NCI-H526 (cell line): ENCODE measurements at places on chromosomes 11 and 22.

DNA sequence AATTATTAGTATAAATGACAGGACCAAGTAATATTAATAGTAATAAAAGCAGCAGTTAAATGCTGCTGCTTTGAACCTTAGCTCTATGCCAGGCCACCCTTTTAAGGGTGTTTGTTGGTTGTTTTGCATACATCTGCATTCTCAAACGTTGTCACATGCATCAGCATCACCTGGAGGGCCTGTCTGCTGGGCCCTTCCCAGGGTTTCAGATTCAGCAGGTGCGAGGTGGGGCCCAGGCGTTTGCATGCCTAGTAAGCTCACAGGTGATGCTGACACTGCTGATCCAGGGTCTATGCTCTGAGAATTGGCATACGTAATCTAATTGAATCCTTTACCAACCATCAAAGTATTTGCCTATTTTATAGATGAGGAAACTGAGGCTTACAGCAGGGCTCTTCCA, 246.5 kb downstream of the CADM1 start:
- DNase-seq, result peak; percentile 100

- no peak for DNase-seq
These were observed 97.9 kb upstream of the CD44 start for GRCh38 chr11:35041070-35041554.

DNA sequence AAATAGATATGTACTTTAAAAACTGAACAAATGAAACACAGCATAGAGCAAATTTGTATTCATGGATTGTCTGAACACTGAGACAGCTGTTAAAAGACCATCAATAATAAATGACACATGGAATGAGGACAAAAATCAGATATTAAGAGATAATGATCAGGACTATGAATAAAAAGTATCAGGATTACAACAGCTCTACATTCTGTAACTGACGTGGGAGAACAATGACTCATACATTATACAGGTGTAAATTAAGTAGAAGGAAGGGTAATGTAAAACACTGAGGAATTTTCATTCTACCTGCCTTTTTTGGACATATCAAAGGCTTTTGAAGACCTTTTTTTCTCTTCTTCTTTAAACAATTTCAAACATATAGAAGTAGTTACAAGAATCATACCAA, 310.9 kb upstream of the ANO3 start:
- DNase-seq, result no peak

- no peak for DNase-seq
These were observed 27.2 kb downstream of the TTC12 start for GRCh38 chr11:113341388-113342165.

DNA sequence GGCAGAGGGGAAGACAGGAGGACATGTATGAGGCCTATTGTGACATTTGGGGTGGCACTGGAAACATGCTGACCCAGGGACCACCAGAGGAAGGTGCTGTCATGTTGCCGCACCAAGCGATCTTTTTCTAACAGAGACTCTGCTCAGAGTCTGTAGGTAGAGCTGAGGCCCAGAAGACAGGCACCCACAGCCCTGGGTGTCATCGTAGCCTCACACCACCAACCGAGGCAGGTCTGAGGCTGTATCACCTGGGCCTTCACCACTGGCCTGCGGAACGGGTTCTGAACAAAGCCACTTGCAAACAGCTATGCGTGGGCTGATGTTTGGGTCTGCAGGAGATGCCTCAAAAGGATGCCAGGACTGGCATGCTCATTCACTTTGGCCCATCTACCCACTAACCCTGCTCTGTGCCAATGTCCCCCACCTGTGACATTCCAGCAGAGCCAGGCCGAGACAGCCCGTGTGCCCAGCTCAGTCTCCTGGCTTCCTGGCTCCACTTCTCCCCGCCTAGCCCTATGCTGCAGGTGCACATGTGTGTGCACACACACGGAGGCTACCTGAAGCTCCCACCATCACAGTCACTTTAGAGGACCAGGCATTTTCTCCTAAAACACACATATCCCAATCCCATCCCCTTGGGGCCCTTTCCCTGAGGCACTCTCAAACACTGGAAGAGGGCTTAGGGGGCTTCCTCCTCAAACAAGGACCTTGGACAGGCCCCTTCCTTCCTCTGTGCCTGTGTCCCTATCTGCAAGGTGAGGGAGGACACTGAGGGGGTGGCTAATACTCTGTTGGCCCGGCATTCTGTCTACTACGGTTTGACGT, 3.6 kb downstream of the TRIM29 start:
- DNase-seq, result no peak

DNA sequence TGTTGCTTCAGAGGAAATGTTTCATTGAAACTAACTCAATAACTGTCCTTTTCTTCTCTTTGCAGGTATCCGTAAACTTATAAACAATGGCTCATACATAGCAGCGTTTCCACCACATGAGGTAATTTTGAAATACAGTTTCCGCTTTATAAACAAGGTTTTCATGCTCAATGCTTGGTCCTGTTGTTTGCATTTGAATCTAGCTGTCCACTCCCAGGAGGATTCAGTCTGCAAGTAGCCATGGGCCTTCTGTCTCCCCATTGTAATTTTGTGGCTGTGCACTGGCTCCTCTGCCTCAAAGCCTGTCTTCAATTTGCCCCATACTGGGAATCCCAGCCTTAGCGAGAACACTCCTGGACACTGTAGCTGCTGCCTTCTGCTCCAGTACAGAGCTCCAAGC, 34.7 kb downstream of the MUC15 start:
- DNase-seq, result no peak

- DNase-seq, result peak; percentile 100
These were observed 11.4 kb downstream of the BCL9L start for GRCh38 chr11:118914178-118914918.

- DNase-seq, result no peak
These were observed 3.7 kb upstream of the MIEF1 start for GRCh38 chr22:39498368-39498767.

- no peak for DNase-seq
These were observed 272.1 kb downstream of the FAM76B start for GRCh38 chr11:95517453-95517852.

DNA sequence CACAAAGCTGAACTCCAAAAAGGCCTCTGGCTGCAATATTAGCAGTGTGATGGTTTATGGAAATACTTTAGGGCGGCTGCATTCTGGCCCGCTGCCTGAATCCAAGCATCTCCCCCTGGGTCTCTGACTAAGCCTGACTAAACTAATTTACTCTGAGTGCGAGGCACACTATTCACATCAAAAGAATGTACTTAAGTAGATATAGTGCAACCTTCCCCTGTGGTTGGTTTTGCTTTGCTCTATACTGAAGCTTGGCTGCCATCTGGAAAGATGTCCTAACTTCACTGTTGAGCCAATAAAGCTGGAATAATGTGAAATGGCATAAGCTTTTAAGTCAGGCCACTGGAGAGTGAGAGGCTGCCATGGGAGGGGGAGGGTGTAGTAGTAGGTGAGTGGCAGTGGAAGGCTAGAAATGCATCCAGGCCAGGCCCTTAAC, 321.6 kb downstream of the AASDHPPT start:
- DNase-seq, result no peak

DNA sequence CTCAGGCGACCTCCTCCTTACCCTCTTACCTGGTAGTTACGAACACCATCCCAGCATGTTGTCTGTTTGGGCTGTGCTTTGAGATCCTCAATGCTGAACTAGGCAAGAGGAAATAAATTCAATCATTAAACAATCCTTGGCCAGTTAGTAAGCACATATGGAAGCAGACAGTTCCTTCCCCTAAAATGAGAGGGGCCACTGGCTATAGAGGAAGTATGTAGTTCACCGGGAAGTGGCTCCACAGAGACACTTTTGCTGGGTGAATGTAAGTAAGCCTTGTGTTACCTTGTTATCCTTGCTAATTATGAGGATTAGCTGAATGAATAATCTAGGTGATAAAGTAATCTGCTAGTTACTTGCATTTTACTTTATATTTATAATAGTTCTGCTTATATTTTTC, 2.9 kb downstream of the THYN1 start:
- DNase-seq, result no peak

DNA sequence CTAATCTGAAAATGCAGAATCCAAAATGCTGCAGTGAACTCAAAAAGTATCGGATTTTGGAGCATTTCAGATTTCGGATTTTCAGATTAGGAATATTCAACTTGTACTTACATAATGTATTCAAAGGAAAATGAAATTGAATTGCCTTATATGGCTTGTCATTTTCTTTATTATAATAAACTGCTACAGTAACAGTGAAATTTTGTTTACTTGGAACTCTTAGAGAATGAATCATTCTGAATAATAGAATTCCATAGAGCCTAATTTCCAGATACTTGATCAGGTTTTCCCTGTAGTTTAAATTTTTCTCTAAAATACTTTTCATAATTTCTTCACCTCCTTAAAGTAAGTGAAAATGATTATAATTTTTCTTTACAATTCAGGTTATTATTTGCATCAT, 17.3 kb downstream of the TTC17 start:
- no peak for DNase-seq

DNA sequence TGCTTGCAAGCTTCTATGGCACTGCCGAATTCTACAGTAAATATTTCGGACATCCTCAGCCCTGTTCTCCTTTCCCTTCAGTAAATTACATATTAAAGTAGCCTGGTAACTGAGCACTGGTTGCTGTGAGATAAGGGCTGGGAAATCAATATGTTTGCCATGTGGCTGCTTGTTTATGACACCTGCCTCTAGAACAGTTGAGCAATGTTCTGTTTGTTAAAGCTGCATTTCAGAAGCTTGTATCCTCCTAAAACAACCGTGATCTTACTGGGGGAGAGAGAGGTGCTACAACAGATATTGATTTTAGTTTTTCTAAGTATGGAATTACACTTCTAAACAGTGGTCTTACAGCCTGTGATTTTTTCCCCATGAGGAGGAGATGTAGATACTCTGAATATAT, 39.4 kb downstream of the ZBTB16 start:
- no peak for DNase-seq

DNA sequence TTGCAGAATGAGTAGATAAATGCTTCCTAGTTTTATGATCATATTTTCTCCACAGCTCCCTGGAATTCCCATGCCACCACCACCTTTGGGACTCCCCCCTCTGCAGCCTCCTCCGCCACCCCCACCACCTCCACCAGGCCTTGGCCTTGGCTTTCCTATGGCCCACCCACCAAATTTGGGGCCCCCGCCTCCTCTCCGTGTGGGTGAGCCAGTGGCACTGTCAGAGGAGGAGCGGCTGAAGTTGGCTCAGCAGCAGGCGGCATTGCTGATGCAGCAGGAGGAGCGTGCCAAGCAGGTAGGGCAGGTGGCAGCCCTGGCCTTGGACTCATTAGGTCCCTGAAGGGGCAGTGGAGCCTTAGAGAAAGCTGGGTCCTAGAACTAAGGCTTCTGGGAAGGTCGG, 2.9 kb downstream of the SF3B2 start:
- DNase-seq, result no peak

- DNase-seq, result no peak
These were observed 24.8 kb downstream of the PPP6R2 start for GRCh38 chr22:50367778-50368500.

GRCh38 chr11:13238879-13239514, 38.6 kb upstream of the BMAL1 start:
- DNase-seq, result peak; percentile 79

DNA sequence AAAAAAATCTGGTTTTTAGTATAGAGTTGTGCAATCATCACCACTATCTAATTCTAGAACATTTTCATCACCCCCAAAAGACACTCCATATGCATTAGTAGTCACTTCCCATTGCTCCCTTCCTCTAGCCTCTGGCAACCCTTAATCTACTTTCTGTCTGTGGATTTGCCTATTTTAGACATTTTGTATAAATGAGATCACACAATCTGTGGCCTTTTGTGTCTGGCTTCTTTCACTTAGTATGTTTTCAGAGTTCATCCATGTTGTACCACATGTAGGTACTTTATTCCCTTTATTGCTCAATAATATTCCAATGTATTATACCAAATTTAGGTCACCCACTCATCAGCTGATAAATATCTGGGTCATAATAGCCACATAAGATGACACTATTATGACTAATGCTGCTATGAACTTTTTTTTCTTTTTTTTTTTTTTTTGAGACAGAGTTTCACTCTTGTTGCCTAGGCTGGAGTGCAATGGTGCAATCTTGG, 67.5 kb upstream of the SCUBE2 start:
- no peak for DNase-seq

DNA sequence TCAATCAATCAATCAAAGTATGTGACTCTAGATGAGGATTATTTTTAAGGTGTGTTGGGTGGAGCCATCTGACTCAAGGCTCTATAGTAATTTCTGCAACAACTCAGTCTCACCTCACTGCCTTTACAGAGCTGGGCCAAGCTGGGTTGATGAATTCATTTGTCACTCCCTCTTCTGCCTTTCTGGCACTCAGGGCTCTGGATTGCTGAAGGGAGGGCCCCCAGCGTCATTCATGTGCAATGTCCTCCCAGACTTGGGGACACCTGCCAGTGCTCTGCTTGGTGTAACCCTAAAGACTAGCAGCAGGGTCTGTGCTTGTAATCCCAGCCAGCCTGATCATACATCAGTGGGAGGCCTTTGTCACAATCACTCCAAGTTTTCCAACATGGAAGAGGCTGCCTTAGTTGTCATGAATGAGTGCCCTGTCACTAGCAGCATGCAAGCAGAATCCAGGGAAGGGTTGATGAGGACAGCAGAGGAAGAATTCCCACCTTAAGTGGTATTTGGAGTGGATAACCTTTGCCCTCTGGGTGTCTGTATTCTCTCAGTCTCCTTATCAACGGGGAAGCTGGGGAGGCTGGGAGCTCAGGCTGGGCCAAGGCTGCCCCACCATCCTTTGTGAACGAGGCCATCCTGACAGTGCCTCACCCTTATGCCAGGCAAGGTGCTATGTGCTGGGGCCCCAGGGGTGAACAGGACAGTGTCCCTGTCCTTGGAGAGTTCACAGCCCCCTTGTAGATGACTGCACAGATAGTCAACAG, 2.0 kb upstream of the TP53I11 start:
- DNase-seq, result no peak

GRCh38 chr22:49712195-49712791, 115.4 kb downstream of the BRD1 start:
- DNase-seq, result no peak

DNA sequence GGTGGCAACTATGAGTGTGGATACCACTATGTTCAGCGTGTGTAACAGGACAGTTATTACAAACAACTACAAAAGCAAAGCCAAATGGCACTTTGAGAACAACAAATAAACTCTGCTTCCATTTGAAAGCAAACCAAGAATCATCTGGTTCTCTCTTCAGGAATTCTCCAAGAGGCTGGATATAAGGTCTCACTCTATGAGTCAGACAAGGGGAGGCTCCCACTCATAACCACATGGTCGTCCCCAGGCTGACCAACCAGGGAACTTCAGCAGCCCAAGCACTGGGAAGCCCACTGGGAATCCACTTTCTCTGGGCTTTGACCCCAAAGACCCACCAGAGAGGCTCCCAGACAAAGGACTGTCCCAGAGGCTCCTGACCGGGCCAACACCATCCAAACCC, 35.3 kb downstream of the DGCR2 start:
- no peak for DNase-seq

DNA sequence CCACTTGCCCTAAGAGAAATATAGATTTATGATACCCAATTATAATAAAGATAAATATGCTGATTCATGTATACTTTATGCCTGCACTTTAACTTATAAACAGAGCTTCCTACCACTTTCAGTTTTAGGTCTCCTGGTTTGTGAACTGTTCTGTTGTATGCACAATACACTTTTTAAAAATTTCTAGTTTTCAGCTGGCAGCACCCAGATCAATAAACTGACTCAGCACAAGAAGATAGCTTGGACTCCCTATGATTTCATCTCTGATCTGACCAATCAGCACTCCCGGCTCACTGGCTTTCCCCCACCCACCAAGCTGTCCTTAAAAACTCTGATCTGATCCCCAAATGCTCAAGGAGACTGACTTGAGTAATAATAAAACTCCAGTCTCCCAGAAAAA, 33.5 kb upstream of the FAM181B start:
- DNase-seq, result no peak
